ACHN (cell line): ENCODE measurements at places on chromosomes 6 and 20.

DNA sequence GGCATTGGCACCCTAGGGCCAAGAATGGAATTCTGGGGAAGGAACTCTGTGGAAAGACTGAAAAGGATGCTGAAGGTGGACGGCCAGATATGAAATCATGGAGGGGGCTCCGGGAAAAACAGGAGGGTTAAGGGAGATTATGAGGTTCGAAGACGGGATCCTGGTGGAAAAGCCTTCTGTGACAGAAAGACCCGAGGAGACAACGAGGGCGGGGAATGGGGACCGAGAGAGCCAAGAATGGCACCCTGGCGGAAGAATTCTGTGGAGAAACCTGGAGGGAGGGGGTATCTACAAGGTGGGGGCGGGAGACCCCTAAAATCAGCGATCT is 426 bp downstream of the TRMT6 start:
- no peak for DNase-seq

DNA sequence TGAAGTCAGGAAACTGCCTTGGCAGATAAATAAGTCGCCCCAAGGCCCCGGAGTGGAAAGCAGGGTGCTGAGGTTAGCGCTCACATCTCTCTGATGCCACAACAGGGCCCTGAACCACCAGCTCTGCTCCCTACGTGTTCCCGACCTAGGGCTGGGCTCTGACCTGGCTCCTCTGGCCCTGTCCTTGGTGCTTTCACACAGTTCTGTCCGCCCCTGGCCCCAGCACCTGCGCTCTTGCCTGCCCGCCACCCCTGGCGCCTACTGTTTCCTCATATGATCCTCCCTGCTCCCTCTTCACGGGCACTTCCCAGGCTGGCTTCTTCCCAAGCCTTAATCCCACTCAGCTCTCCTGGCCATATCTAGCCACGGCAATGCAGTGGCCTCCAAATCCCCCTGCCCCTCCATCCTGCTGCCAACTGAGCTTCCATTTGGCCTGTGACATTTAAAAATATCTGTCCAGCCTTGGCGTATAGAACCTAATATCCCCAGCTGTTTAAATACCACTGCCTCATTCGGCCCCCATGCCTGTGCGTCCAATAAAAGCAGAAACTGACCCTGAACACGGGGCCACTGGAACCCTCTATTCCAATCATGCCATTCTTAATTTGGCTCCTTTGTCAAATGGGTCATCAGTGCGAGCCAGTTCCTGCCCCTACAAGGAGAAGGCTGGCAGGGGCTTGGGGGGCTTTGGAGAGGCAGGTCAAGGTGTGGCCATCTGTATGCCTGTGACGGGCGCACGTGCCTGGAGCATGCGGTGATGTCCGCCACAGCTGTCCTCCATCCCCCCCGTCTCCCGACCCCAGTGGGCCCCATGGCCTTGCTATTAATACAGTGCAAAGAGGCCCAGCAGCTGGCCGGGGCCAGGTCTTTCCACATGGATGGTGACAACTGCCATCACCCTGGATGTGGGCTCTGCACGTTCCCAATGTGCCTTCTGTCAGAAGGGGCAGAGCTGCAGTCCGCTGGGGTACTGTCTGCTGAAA is 27.7 kb downstream of the GNAS-AS1 start:
- no peak for DNase-seq

- DNase-seq, result peak; percentile 56
Observed at GRCh38 chr6:127186889-127187288, 68.4 kb downstream of the RSPO3 start.

- DNase-seq, result no peak
Observed at GRCh38 chr6:97775012-97775411, 492.0 kb upstream of the MMS22L start.

DNA sequence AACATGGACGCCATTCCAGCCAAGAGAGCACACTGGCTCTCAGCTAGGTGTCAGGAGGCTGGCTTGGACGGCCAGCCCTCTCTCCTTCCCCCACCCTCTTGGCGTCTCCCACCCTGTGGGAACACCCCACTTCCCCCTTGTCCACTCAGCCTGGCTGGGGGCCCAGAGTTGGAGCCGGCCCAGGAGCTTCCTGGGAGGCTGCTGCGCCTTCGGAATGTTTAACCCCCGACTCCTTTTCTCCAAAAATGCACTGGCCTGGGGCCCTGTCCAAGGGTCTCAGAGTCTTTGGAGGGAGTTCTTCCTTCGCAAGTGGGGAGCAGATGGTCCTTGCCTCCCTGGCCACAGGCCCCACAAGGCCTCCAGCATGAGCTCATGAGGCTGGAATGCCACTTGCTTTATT is 4.1 kb downstream of the ADAM33 start:
- no peak for DNase-seq

DNA sequence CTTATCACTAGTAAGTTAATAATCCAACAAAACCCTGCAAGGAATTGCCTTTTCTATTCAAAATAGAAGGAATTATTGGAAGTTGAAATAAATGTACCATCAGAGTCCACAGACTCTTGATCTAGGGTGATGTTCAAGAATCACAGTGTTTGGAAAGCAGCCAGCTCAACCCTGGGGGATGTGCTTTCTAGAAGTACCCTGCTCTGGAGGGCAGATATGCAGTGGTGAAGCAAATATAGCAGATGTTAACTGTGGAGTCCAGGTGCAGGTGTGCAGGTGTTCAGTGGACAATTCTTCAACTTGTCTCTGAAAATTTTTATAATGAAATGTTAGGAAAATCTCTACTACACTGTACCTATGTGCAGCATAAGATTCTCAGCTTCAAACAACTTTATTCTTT is 9.1 kb upstream of the INSM1 start:
- no peak for DNase-seq

DNA sequence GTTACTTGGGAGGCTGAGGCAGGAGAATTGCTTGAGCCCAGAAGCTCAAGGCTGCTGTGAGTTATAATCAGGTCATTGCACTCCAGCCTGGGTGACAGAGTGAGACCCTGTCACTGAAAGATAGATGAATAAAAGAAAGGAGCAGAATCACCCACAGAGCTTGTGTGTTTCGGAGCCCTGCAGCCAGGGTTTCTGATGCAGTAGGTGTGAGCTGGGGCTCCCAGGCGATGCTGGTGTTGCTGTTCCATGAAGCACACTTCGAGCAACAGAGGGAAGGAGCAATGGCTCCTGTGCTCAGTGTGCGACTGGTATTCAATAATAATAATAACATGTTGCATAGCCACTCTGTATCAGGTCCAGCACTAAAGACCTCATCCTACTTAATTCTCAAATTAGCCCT is 197.5 kb upstream of the CST7 start:
- DNase-seq, result no peak

- DNase-seq, result no peak
Observed at GRCh38 chr20:49889935-49890333, 25.4 kb downstream of the SPATA2 start.

GRCh38 chr20:60137657-60138245 is 179.5 kb downstream of the CDH26 start:
- peak; percentile 67 for DNase-seq

GRCh38 chr20:32064667-32065066 is 12.6 kb downstream of the HCK start:
- DNase-seq, result no peak

DNA sequence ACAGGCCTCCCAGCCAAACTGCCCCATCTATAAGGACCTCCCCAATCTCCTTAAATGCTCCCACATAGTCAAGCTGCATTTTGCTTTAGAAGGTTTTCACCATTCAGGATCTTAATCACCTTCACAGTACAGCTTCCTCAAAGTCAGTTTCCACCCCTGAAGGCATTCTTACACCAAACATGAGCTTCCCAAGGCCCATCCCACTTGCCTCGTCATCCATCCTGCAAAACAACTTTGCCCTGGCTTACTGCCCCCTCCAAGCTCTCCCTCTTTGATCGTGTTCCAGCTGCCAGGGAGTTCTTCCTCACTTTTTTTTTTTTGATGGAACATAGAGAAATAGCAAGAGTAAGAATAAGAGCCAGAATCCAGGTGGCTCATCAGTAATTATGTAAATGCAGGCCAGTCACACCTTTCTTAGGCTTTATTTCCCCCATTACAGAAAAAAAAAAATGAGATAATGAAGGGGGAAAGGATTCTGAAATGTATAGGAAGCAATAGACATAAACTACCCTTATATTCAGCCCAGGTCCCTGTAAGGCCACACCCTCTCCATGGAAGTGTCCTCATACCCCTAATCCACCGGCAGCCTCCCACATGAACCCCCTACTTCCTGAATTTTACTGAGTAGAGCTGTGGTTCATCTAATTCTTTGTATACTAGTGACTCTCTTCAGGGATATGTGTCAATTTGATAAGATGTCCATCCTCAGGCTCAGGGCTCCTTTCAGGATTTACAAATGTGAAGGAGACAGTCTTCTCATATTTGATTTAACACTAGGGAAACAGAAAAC is 12.7 kb downstream of the TRIM27 start:
- no peak for DNase-seq

DNA sequence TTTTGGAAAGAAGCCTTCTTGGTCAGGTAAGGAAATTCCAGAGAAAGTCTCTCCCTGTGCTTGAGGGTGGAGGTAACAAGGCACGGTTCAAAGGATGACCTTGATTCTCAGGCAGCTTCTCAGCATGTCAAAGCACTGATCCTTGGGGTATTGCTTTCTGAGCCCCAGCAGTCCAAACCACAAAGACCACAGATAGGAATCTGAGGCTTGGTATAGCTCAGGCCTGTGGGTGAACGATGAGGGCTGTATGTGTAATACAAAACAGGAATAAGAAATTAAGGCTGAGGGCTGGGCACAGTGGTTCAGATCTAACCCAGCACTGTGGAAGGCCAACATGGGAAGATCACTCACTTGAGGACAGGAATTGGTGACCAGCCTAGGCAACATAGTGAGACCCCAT is 70.2 kb upstream of the SLC22A1 start:
- DNase-seq, result no peak

- DNase-seq, result no peak
Observed at GRCh38 chr6:110363748-110364147, 5.6 kb upstream of the METTL24 start.

DNA sequence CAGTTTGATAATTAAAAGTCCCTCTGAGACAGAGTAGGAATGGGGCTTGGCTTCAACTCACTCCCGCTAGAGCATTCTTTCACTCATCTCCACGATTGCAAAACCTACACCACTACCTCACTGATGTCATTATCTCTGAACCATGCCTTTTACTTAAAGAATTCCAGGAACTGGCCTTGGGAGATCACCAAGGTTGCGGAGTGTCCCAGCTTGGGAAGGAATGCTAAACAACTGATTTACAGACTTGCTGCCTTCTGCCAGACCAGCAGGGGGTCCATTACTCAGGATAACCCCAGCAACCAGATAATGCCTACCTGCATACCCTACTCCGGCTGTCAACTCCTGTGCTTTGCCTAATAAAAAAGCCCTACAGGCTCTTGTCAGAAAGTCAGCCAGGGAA is 102.2 kb upstream of the RALGAPA2 start:
- peak; percentile 38 for DNase-seq

- no peak for DNase-seq
Observed at GRCh38 chr6:111277819-111278218, 190.5 kb downstream of the SLC16A10 start.
